SJSA1 (cell line): ENCODE measurements at places on chromosomes 13 and 19. TPM values are rescaled to one million over a fixed set of nuclear protein-coding genes. Genes with fewer than 3 reads are reported as not detected.

- DNase-seq = no peak
Observed at GRCh38 chr19:37007587-37008220, 70.5 kb upstream of the ZNF420 start.

DNA sequence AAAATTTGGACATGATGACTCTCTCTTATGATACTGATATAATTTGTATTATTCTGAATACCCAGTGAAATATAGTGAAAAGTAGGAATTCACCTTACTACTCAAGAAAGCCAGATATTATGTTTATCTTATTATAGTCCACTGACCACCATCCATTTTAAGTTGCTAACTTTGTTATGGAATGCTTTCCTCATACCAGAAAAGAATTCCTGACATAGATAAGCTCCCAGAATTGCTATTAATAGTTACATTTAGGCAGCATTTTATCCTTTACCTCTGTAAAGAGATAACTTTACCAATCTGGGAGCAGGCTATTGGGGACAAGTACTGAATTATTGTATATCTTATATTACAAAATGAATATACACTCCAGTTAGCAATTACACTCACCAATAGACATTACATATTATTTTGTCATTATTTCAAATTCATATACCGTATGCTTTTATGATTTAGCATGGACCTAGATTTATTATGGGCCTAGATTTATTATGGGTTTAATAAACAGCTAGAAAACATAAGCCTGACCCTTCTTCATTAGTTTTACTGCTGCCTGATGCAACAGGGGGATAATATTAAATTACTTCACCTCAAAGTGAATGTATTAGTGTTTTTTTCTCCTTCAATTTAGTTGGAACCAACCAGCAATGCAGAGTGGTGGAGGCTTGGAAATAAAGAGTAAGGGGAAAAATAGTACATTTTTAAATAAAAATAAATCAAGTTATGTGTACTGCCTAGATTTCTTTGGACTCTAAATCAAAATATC, 1886.1 kb downstream of the PCDH9 start:
- no peak for DNase-seq

GRCh38 chr19:41373993-41374392, 2.3 kb upstream of the TMEM91 start:
- peak; percentile 48 for DNase-seq

DNA sequence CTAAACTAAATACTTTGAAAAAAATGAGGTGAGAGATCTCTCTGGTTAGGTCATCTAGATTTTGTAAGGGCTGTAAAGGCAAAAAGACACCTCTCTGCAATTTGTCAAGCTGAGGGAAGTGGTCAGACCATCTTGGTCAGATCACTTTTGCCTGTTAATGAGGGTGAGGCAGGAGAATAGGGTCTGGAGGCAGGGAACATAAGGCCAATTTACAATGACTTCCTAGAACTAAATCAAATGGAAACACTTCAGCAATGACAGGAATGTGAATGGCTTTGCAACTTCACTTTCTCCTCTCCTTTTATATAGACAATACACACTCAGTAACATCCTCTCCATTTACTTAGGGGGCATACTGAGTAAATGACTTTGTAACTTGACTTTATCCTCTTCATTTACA, 1653.4 kb downstream of the SLITRK5 start:
- DNase-seq = no peak

GRCh38 chr19:34540811-34541557, 59.4 kb downstream of the WTIP start:
- no peak for DNase-seq

DNA sequence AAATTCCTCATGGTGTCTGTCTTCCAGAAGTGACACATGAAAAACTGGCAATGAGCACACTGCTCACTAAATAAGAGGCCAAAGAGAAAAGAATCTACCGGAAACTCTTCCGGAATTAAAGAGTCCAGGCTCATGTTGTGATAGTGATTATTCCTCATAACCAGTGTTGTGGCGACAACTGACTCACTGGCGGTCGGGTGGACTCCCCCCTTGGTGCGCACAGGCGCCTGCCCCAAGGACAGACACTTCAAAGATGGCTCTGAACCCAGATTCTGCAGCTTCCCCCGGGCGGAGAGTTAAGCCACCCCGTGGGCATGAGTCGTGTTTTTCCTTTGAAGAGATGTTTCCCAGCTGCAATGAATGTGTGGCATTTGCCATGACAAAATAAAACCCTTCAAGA, 10.3 kb downstream of the IL17D start:
- peak; percentile 67 for DNase-seq

DNA sequence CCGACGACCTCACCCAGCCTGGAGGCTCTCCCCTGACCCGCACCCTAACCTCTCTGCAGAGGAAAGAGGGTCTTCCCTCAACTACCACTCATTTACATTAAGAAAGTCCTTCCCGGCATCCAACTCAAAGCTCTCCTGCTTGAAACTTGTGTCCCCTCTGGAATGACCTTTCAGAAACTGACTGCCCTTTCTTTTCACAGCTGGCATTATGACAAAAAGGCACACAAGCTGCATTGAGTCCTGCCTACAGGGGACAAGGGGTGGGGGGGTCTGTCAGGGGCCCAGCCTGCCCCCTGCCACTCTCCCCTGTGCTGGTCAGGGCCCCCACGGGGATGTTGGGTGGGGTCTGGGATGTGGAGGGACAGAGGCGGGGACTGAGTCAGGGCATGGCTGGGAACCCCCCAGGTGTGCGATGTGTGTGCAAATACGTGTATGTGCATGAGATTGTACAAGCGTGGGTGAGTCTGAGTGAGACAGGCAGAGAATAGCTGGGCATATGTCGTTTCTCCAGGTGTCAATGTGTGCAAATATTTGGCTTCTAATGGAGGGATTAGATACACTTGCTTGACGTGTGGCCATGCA, 2.0 kb downstream of the COL5A3 start:
- DNase-seq = no peak

- no peak for DNase-seq
Observed at GRCh38 chr19:55686311-55687050, 11.5 kb downstream of the EPN1 start.

DNA sequence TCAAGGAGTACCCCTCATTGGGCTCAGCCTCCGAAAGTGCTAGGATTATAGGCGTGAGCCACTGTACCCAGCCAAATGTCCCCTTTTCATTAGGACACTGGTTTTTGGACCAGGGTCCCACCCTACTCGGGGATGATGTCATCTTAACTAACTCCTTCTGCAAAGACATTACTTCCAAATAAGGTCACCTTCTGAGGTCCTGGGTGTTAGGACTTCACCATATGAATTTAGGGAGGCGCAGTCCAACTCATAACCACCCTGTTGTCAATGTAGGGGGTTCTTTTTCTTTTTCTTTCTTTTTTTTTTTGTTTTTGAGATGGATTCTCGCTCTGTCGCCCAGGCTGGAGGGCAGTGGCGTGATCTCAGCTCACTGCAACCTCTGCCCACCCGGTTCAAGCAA, 32.7 kb upstream of the NFIC start:
- no peak for DNase-seq

GRCh38 chr19:15900504-15900903, 2.6 kb upstream of the CYP4F2 start:
- no peak for DNase-seq

GRCh38 chr13:91767651-91768050, 369.2 kb downstream of the GPC5 start:
- DNase-seq = no peak

GRCh38 chr13:30859326-30859725, 46.7 kb upstream of the MEDAG start:
- DNase-seq = no peak

DNA sequence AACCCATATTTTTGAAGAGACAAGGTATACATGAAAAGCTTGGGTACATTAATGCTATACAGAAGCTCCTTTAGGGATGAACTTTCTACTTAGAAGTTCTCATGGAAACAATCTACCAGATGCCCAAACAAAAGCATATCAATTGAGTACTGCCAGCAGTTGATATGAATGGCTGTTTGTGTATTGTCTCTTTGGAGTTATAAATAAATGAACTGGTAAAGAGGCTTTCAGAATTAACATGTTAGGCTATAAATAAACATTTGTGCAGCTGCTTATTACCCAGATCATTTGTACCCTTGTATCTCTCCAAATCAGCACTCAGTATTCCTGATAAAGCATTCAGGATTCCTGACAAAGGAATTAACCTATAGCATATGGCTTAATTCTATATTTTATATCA, 418.9 kb downstream of the FGF14 start:
- DNase-seq = no peak

GRCh38 chr19:53813996-53814395, 10.1 kb downstream of the NLRP12 start:
- DNase-seq = no peak

GRCh38 chr19:47595944-47596343, 13.0 kb upstream of the BICRA start:
- DNase-seq = no peak

GRCh38 chr13:33271759-33272158, 13.8 kb downstream of the STARD13 start:
- no peak for DNase-seq

DNA sequence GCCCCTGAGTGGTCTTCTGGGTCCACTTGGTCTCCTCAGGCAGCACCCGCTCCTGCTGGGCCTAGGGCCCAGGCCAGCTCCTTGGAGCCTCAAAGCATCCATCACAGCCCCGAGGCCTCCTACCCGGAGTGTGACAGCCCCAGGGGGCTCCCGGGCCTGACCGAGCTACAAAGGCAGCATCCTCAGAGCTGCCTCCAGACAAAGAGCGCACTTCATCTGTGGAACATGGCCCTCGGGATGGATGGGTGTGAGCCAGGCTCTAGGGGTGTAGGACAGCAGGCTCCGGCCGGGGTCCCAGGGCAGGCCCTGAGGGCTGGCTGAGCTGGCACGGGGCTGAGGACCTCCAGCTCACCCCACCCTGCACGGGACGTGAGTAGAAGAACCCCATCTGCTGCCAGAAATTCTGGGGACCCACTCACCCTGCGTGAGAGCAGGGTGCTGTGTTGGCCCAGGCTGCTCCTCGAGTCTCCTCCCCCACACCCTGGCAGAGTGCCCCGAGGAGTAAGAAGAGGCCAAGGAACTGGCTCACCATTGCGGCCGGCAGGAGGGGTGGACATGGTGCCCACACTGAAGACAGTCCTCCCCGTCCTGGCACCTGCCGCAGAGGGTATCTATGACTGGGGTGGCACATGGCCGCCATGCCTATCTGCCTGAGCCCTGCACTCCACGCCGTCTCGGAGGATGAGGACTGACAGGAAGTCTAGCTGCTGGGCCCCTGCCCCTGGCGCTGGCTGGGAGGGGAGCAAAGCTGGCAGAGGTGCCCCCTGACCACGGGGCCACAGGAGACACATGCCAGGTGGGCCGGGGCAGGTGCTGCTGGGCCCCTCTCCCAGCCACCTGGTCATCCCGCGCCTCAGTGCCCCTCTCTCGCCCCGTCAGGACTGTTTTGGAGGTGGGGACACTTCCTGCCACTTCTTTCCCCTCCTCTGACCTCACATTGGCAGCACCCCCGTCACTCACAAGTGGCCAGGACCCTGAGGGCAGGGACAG, 22.3 kb downstream of the CEBPG start:
- no peak for DNase-seq

DNA sequence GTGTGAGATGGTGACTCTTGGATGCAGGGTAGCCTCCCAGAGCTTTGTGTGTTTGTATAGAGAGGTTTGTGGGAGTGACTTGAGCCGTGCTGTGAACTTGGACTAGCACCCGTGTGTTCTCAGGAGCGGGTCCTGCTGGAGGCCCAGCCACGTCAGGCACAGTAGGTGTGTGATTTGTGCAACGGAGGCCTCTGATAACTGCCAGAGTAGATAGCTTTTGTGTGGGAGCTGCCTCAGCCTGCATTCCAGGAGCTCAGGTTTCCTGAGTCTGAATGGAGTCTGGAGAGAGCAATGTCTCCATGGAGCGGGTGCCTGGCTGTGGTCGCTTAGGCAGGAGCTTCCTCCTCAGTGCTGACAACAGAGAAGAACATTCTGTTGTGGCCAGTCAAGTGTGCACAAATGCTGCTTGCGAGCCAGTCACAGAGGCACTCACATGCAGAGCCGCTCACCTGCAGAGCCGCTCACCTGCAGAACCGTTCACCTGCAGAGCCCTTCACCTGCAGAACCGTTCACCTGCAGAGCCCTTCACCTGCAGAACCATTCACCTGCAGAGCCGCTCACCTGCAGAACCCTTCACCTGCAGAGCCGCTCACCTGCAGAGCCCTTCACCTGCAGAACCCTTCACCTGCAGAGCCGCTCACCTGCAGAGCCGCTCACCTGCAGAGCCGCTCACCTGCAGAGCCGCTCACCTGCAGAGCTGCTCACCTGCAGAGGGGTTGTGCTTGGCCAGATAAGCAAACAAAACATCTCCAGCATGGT, 32.6 kb downstream of the TFDP1 start:
- DNase-seq = no peak

DNA sequence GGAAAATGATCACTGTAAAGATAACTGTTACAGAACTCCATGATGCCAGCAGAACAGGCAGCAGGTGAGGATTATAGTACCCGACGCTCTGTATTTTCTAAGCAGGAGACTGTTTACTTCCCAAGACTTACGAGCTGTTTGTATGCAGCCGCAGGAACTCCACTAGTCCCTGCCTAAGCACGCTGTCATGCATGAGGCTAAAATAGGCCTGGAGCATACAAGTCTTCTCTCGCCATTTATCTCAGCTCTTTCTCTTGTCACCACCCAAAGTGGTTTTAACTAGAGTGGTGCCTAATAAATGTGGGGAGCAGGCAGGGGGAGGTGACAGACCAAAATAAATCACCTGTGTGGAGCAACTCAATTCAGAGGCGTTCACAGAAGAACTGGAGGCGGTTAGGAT, 175.8 kb downstream of the TDRD3 start:
- DNase-seq = no peak

DNA sequence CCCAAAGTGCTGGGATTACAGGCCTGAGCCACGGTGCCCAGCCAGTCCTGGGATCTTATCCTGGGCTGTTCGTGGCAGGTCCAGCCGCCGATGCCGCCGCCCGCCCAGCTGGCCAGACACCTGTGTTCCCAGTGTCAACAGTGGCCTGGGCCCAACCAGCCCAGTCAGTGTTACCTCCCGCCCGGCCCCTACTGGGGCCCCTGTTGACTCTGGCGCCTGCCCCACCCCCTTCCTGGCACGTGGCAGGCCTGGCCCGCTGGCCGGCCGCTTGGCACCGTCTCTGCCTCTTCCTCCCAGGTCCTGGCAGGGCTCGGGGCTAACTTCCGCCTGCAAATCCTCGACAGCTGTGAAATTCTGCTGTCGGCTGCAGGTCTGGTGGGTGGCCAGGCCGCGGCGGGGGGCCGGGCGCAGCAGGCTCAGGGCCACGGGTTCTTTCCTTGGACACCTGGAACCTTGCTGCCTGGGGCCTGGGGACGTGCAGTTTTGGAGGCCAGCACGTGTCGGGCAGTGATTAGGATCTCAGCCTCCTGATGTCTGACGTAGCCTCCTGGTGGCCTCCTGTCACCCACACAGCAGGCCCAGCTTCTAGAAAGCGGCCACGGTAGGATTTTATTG, 9.1 kb downstream of the ARID3A start:
- no peak for DNase-seq

Gene FFAR3
- total RNA-seq = not detected in 2 replicates

Gene CCDC8
- 12.5 and 18.6 TPM in 2 replicates for total RNA-seq

Gene NCR1
- total RNA-seq = not detected in 2 replicates

Gene TMEM238
- not detected in 2 replicates for total RNA-seq

Gene FXYD5
- total RNA-seq = 32.9 and 42.6 TPM in 2 replicates

Gene CYP4F11
- not detected in 2 replicates for total RNA-seq
